ENCODE measurements at places on chromosomes 4 and X.

- DNase-seq, result no peak
Observed at GRCh38 chrX:148574237-148574973, 74.0 kb downstream of the AFF2 start.

GRCh38 chr4:53015681-53016080, 153.6 kb downstream of the RASL11B start:
- no peak for DNase-seq

DNA sequence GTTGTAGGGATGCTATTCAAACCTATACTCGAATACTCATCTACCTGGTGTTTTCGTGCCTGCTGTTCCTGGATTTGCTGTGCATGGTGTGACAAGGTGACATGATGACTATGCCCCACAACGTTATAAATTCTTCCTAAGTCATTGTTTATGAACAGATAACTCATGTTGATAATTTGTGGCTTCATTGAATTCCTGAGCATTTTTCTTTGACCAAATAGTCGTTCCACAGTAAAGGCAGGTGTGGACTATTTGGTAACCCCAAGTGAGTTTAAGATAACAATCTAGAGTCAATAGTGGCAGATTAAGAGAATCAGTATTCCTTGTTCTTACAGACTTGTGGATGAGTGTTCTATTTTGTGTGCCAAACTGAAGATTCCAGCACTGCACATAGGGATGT, 59.9 kb downstream of the SNX25 start:
- DNase-seq, result no peak

DNA sequence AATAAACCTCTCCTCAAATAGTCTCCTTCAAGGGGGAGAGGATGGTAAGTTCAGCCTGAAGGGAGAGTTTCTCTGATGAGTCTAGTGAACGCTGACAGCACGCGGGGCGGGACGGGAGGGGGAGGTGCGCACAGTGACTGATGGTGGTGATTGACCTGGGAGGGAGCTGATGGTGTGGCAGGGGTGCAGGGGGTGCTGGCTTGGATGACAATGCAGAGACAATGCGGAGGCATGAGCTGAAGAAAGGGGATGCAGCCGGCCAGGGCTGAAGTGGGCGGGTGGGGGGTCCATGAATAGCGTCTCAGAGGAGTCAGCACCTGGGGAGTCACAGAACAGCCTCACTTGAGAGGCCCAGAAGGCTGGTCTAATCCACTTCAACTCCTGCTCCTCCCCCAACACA, 142.5 kb upstream of the PJA1 start:
- DNase-seq, result no peak

DNA sequence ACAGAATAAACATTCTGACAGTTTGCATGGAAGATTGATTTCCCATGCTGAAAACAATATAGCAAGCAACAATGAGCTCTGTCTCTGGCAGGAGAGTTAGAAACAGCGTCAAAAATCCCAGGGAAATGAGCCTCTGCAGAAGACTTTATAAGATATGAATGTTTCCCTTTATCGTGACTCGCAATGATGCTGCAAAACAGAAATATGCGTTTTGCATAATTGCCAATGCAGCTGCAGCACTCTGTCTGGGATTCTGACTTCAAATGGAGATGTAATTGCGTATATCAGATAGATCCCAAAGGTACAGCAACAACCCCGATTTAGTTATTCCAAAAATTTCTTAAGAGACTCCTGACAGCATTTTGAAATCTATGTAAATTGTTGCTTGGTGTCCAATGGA, 702.4 kb upstream of the EPHA5 start:
- DNase-seq, result no peak

DNA sequence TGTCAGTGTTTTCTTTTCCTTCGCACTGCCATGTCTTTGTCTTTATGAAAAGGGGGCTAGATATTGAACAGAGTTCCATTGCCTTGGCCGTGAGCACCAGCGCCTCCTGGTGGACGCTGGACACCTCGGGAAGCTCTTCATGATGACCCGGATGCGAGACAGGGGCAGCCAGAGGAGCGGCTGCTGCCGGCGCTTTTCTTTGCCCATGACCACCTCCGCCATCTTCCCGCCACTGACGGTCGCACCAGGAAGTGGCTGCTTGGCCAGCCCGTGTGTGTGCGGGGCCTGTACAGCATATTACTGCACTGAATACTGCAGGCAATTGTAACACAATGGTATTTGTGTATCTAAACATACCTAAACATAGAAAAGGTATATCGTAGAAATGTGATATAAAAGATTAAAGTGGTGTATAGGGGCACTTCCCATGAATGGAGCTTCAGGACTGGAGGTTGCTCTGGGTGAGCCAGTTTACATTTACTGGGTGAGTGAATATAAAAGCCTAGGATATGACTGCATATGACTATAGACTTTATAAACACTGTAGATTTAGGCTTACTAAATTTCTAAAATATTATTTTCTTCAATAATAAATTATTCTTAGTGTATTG, 15.8 kb upstream of the GRIA2 start:
- no peak for DNase-seq

DNA sequence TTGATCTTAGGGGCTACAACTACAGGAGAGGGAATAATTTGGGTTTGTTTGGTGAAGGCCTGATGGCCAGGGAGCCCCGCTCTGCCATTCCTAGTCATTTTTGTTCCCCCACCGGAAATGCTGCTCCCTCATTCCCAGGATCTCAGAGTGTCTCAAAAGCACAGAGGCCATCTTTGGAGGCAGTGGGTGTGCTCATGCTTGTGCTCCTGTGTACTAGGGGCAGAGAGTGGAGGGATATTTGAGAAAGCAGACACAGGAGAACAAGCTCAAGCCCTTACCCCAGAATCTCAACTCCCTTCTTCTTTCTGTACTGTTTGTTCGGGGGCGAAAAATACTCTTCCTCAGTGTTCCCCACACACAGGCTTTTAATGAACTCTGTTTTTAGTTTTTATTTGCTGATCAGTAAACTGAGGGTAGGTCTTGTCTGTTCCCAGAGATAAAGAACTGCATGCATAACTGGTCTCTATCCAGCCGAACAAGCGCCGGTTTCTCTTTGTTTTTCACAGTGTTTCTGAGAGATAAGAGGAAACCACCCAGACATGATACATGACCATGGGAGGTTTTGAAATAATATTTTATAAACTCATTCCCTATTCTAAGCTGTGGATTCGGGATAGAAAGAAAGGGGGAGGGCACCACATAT, 32.9 kb upstream of the XK start:
- no peak for DNase-seq
